ENCODE measurements at places on chromosomes 12 and 14. TPM values are rescaled to one million over a fixed set of nuclear protein-coding genes. Genes with fewer than 3 reads are reported as not detected.

- H3K27me3 ChIP-seq, result no peaks in the 10 kb centered on the region
- no peak overlapping the region for H3K27ac ChIP-seq
- no peak for DNase-seq
- H3K4me1 ChIP-seq, result no peaks in the 10 kb centered on the region
Observed at GRCh38 chr12:71230542-71230941, 72.7 kb upstream of the TSPAN8 start.

DNA sequence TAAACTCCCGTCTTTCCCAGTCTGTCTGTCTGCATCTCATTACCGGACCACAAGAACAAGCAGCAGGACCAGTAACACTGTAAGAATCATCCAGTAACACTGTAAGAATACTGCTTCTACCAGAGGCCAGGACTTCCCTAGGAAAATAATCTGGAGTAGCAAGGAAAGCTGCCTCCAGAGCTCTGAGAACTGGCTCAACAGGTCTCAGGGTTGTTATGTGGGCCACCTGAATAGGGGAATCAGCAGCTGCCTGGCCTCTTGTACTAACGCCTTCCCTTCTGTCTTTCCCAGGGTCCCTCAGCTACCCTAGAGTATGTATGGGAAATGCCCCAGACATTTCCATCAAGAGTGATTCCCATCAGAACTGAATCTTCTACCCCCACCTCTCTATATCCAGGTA lies 954 bp upstream of the SLC39A2 start:
- H3K36me3 ChIP-seq, result no peaks in the 10 kb centered on the region
- no peak overlapping the region for H3K4me3 ChIP-seq
- no peak for DNase-seq
- no peaks in the 10 kb centered on the region for H3K4me1 ChIP-seq

DNA sequence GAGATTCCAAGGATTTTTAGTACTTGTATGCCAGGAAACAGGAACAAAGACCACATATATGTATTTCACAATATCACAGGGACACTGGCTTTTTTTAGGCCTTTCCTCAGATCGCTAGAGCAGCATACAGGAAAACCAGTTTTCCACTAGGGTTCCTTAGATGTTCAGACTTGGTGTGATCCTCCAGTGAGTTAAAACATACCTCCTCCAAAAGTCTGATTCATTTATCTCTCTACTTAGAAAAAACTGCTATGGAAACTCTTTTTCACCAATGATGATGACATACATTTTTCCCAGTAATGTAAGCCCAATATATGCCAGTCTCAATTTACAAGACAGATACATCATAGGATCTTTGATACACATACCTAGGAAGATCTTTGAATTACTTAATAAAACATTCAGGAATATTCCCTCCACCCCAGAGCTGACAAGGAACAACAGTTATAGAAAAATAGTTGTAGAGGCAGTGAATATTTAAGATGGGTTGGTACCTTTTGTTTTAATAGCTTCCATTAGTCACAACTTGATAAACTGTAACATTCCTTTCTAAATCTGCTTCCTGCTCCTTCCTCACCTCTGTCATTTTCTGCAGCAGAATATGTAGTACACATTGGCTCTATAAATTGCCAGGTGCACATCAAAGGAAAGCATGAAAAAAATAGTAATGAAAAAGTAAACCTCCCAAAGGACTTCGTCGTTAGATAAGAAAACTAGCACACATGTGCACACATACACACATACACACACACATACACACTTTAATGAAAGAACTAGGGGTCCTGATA lies 27.5 kb downstream of the BCAT1 start:
- no peaks in the 10 kb centered on the region for H3K36me3 ChIP-seq
- H3K4me1 ChIP-seq, result no peaks in the 10 kb centered on the region
- no peak overlapping the region for H3K4me3 ChIP-seq
- no peak overlapping the region for H3K27ac ChIP-seq

- no peak overlapping the region for H3K27ac ChIP-seq
- no peaks in the 10 kb centered on the region for H3K27me3 ChIP-seq
- no peak overlapping the region for H3K4me3 ChIP-seq
- H3K36me3 ChIP-seq, result no peaks in the 10 kb centered on the region
- no peak for DNase-seq
Observed at GRCh38 chr12:75721796-75722195, 210.4 kb upstream of the KRR1 start.

SLC11A2 gene
- total RNA-seq, result 81.9 TPM

TSPAN9 gene
- 29.3 TPM for total RNA-seq

APOF gene
- not detected for total RNA-seq

DNA sequence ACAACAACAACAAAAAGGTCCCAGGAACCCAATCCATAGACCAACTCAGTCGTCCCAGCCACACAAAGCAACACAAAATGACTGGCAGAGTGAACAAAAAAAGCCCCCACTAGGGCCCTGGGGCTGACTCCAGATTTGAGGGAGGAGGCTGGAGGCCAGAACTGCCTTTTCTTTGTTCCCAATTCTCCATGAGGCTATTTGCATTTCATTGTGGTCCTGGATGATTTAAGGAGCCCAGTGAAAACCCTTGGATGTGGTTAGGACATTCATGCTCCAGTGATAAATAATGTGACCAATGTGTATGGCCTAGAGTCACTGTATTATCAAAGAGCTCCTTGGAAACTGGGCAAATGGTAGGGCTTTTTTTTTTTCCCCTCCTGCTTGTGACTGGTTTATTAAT lies 192.9 kb downstream of the NUAK1 start:
- no peak for DNase-seq
- no peak overlapping the region for H3K4me3 ChIP-seq
- H3K27me3 ChIP-seq, result no peaks in the 10 kb centered on the region
- H3K36me3 ChIP-seq, result no peaks in the 10 kb centered on the region
- no peak overlapping the region for H3K27ac ChIP-seq

Data from tibial nerve (tissue), 4 donors.